NCI-H460 (cell line): ENCODE measurements at places on chromosomes 11 and 22.

GRCh38 chr11:6681505-6681904, 1.6 kb downstream of the MRPL17 start:
- DNase-seq = no peak

GRCh38 chr22:26891429-26891828, 234.0 kb downstream of the MIAT start:
- no peak for DNase-seq

DNA sequence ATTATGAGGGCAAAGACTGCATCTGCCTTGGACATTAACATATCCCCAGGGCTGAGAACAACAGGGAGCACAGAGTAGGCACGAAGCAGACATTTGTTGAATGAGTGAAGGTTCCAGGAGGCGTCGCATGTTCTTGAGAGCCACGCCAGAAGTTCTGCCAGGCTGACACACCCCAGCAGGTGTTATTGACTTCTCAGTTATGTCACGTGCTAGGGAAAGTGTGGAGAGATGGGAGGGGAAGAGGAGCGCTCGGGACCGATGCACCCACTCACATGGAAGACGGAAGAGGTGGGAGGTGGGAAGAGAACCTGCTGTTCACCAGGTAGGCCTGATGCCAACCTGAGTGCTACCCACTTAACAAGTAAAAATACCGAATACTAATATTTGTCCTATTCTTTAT, 232.8 kb downstream of the LARGE1 start:
- DNase-seq = no peak

GRCh38 chr11:99670067-99670676, 649.4 kb downstream of the CNTN5 start:
- no peak for DNase-seq

- DNase-seq = no peak
These were observed 1.5 kb downstream of the OR5A1 start for GRCh38 chr11:59437770-59438169.

DNA sequence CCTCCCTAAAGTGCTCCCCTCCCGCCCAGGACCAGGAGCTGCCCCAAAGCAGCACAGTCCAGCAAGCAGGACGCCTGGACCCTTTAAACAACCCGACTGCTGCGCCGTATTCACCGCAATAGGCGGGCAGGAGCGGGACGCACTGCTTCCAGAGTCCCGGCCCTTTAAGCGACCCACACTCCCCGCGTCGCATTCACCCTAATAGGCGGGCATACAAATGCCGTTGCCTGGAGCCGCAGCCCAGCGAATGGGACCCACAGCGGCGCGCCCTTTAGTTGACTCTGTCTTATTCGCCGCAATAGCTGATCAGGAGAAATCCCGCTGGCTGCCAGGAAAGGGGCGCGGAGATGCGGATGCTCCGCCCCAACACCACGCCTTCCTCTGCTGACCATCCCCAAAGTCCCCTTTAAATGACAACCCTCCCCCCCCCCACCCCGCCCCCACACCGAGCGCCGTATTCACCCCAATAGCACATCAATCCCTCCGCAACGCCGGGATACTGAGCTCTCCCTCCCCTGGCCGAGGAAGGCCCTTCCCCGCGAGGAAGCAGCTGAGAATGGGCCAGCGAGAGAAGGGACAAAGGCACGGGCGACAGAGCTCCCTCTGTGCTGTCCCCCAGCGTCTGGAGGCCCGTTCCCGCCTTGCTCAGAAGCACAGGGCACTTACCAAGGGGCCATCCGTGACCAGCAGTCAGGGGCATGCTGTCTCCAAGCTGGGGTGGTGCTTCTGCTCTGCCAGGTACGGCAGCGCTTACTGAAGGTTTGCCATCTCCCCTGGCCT, 4.7 kb downstream of the OSBPL5 start:
- DNase-seq = peak; percentile 28

- DNase-seq = no peak
These were observed 5.4 kb downstream of the TMEM123 start for GRCh38 chr11:102447193-102447592.

DNA sequence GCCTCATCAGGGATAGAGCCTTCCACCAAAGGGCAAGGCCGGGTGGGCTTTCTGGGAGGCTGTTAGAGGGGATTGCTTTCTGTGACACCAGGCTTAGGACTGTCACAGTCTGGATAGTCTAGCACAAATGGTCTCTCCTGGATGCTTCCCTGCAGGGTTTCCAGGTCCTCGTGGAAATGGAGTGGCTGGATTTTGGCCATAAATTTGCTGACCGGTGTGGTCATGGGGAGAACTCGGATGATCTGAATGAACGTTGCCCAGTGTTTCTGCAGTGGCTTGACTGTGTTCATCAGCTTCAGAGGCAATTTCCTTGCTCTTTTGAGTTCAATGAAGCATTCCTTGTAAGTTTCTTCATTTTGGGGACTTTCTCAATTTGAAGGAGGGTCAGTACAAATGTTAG, 67.1 kb upstream of the HORMAD2 start:
- no peak for DNase-seq

DNA sequence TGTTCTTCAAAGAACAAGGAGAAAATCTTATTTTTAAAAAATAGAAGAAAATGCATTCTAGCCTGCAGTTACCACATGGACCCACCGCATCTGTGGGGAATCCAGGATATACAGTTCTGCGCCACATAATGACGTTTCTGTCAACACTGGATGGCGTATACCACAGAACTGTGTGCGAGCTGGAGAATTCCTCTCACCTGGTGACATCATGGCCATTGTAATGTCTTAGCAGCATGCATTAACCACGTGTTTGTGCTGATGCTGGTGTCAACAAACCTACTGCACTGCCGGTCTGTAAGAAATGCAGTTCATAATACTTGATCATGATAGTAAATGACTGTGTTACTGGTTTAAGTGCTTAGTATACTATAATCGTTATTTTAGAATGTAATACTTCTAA, 174.7 kb downstream of the TBC1D22A start:
- DNase-seq = no peak

- DNase-seq = no peak
These were observed 2.0 kb downstream of the NAA40 start for GRCh38 chr11:63940786-63941185.

DNA sequence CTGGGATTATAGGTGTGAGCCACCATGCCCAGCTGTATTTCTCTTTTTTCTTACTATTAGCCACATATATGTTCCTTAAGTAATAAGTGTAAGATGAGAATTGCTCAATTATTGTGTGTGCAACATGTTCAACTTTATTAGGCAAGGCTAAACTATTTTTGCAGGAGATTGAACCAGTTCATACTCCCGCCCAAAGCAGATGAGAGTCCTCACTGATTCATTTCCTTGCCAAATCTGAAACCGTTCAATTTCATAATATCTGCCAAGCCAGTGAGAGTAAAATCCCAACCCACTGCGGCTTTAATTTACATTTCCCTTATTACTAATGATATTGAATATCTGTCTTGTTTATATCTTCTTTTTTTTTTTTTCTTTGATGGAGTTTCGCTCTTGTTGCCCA, 48.4 kb downstream of the KCNJ4 start:
- no peak for DNase-seq

DNA sequence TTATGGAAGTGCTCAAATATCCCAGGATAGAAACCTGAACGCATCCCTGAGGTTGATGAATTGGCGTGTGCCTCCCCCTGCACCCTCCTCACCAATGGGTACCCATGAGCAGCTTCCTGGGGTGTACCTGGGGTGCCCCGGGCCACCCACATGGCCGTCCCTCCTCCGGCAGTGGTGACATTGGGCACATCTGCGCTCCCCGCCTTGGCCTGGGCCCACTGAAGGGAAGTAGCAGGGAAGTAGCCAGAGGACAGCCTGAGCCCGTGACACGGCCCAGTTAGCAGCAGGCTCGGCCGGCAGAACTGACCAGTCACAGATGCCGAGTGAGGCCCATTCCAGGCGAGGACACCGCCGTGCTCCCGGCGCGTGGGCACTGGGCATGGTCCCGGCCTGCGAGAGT, 16.7 kb downstream of the MRPL23 start:
- DNase-seq = no peak

- no peak for DNase-seq
These were observed 48.8 kb upstream of the LARGE1 start for GRCh38 chr22:33969045-33969444.

GRCh38 chr11:2963112-2963754, 28.9 kb downstream of the NAP1L4 start:
- DNase-seq = no peak

- no peak for DNase-seq
These were observed 1.6 kb upstream of the MFRP start for GRCh38 chr11:119347940-119348605.

- no peak for DNase-seq
These were observed 1023.5 kb downstream of the BRD1 start for GRCh38 chr22:48803948-48804810.

GRCh38 chr11:10076458-10077141, 217.4 kb downstream of the SBF2 start:
- no peak for DNase-seq

- no peak for DNase-seq
These were observed 29.9 kb upstream of the TXNRD2 start for GRCh38 chr22:19971276-19972124.

- no peak for DNase-seq
These were observed 45.4 kb downstream of the AAMDC start for GRCh38 chr11:77866336-77866735.

DNA sequence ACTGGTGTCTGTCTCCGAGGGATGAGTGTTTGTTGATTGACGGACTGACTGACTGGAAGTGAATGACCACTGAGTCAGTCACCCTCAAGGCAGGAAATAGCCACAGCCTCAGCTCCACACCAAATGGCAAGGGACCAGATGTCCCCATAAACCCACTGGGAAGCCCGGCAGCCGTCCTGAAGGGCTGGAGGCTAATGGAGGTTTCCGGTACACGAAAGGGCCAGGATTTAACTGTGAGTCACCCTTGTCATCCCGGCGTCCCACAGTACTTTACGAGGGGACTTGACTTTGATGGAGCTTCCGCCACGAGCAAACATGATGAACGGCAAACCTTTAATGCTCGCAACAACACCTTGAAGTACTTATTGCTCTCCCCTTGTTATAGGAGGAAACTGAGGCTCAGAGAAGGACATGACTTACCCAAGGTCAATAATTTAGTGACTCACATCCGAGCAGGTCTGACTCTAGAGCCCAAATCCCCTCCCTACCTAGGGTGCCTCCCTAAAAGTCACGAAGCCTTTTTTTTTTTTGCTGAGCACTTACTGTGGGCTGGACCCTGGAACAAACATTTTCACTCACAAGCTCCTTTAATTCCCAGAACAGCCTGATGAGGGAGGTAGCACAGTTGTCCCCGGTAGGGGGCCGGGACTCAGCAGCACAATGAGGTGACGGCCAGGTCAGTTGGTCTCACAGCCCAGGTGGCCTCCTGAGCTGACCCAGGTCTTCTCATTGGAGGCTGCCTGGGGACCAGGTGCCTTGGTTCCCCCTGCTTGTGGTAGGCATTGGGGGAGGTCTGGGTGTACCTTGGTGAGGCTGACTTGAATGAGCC, 25.2 kb upstream of the GCAT start:
- DNase-seq = no peak
